ENCODE measurements at places on chromosomes 2 and 18.

- no peak for DNase-seq
Observed at GRCh38 chr2:42622943-42623676, 54.7 kb downstream of the MTA3 start.

DNA sequence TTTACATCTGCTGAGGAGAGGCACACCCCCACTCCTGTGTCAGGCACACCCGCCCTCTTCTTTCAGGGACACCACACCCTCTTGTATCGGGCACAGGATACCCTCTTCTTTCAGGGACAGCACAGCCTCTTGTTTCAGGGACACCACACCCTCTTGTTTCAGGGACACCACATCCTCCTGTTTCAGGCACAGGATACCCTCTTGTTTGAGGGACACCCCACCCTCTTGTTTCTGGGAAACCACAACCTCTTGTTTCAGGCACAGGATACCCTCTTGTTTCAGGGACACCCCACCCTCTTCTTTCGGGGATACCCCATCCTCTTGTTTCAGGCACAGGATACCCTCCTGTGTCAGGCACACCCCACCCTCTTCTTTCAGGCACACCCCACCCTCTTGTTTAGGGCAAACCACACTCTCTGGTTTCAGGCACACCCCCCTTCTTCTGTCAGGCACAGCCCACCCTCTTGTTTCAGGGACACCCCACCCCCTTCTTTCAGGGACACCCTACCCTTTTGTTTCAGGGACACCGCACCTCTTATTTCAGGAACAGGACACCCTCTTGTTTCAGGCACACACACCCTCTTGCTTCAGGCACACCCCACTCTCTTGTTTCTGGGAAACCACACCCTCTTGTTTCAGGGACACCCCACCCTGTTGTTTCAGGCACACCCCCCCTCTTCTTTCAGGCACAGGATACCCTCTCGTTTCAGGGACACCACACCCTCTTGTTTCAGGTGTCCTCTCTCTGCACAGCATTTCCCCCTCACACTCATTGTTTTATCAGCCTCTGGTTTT is 96.2 kb downstream of the TPO start:
- no peak for DNase-seq

DNA sequence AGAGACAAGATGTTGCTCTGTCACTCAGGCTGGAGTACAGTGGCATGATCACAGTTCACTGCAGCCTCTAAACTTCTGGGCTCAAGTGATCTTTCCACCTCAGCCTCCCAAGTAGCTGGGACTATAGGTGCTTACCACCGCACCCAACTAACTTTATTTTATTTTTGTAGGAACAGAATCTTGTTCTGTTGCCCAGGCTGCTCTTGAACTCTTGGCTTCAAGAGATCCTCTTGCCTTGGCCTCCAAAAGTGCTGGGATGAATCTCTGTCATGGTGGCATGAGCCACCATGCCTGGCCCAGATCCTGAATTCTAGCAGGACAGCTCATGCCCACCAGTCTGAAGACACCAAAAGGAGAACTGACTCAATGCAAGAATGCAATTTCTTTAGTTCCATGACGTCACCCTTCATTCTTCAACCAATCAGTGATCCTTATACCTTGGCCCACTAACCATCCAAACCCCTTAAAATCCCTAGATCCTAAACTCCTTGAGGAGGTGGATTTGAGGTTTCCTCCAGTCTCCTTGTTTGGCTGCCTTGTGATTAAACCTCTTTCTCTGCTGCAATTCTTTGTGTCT is 25.6 kb upstream of the CXXC1 start:
- no peak for DNase-seq

- DNase-seq: no peak
Observed at GRCh38 chr2:103627301-103627700, 865.5 kb downstream of the TMEM182 start.

DNA sequence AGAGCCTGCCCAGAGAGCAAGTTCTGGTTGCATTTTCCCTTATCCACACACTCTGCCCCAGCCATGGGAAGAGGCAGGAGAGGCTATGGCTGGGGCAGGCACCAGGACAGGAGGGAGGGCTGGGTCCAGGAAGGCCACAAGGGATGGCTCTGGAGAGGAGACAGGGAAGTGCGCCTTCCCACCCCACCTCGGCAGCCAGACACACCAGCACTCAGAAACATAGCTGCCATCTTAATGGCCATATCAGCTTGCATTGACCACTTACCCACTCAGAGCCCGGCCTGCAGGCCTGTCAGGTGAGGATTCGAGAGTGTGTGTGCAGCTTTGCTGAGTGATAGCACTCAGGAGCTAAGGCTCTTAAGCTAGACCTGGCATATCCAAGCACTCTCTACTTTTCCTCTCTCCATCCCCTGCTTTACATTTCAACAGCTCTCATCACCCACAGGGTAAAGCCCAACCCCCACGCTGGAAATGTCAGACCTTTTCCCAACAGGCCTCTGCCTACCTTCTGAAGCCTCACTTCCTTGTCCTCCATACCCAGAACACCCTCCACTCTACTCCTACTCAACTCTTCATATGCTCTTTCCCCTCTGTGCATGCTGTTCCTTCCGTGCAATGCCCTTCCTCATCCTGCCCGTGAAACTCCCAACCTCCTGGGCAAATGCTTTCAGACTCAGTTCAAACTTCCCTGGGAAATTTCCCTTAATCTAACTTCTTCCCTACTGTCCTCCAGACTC is 147.9 kb downstream of the TNS1 start:
- DNase-seq: no peak

- no peak for DNase-seq
Observed at GRCh38 chr2:216082805-216083204, 1.1 kb downstream of the TMEM169 start.

DNA sequence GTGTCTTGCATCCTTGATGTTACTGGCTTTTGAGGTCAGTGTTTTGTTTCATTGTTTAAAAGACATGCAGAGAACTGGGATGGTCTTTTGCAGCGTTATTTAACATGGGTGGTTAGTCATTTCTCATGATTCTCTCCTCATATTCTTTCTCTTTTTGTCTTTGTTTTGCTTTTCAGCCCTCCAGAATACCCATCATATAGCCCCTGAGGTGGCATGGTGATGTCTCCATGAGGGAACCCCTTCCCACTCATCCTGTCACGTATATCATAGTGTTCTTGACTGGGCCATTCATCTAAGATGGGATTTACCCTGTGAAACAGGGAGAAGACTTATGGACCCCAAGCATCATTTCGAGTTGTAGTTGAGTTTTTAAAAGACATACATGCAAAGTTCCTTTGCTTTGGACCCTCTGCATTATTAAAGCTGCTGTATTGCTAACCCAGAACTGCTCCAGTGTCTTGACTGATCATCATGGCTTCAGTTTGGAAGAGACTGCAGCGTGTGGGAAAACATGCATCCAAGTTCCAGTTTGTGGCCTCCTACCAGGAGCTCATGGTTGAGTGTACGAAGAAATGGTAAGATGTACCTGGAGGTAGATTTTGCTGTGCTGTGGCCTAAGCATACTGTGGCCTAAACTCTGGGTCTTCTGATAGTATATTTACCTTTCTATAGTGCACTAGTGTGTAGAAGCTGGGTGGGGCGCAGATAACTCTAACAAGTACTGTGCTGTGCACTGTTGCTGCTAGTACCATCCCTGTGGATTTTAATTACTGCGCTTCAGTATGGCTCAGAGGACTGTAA is 1.4 kb downstream of the EHBP1 start:
- DNase-seq: no peak

GRCh38 chr18:70036771-70037347 is 89.2 kb upstream of the CD226 start:
- no peak for DNase-seq

- no peak for DNase-seq
Observed at GRCh38 chr18:75390854-75391253, 36.6 kb downstream of the SMIM21 start.

- no peak for DNase-seq
Observed at GRCh38 chr2:29024882-29025430, 43.9 kb downstream of the TOGARAM2 start.

GRCh38 chr18:3392467-3392855 is 57.5 kb upstream of the TGIF1 start:
- DNase-seq: no peak

DNA sequence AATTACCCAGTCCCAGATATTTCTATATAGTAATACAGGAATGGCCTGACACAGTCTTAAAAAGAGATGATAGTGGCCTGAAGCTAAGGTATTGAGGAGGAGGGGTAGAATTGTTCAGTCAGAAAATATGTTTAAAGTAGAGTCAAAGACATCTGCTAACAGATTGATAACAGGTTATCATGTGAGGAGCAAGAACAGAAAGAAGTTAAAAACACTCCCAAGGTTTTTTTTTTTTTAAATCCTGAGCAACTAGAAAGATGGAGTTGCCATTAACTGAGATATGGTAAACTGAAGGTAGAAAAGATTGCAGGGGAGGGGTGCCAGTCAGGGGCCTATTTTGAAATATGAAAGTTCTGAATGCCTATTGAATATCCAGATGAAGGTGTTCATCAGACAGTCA is 43.1 kb downstream of the SP3 start:
- DNase-seq: no peak

- DNase-seq: no peak
Observed at GRCh38 chr18:11322716-11323115, 173.3 kb upstream of the PIEZO2 start.

DNA sequence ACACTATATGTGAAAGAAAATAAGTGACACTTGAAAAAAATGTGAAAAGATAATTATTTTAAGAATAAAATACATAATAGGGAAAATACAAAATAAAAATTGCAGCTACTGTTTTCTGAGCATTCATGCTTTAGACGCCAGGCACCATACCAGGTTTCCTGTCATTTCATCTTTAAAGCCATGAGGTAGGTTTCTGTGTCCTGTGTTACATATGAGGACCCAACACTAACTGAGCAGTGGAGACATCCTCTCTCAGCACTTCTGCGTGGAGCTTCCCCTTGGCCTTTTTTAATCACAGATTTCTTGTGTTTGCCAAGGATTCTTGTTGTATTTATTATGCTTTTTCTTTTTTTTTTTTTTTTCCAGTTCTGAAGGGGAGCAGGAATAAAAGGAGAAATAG is 117.3 kb downstream of the FAM117B start:
- no peak for DNase-seq

DNA sequence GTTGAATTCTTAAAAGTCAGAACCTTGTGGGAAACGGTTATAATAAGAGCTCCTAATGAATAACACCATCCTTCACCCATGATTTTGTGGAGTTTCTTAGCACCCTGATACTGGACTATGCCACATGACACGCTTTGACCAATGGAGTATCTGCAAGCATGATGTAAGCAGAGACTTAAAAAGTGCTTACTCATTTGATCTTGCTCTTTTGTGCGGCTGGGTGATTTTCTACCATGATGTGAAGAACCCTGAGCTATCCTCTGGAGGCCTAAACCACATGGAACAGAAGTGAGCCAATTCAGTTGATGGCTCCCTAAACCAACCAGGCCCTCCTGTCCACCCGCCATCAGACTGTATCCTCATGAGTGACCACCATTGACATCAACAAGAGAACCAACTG is 70.9 kb downstream of the TCF4 start:
- DNase-seq: no peak

DNA sequence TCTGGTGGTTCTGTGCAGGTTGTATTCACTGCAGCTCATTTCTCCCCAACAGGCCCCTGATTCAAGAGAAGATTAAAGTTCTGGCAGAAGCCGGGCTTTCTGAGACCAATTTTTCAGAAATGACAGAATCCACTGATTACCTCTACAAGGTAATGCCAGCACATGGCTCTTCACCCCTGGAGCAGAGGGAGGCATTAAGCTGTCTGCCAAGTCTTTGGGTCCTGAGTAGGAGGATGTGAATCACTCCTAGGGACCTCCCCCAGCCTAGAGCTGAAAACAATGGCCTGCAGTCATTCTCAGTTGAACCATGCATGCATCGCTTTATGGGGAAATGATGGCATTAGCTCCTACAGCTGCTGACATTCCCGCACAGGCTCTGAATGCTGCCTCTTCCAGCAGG is 20.5 kb upstream of the RPL37A start:
- peak; percentile 78 for DNase-seq

- peak; percentile 28 for DNase-seq
Observed at GRCh38 chr2:63789338-63790020, 52.2 kb upstream of the UGP2 start.
